ENCODE measurements at places on chromosomes 6 and 20.

DNA sequence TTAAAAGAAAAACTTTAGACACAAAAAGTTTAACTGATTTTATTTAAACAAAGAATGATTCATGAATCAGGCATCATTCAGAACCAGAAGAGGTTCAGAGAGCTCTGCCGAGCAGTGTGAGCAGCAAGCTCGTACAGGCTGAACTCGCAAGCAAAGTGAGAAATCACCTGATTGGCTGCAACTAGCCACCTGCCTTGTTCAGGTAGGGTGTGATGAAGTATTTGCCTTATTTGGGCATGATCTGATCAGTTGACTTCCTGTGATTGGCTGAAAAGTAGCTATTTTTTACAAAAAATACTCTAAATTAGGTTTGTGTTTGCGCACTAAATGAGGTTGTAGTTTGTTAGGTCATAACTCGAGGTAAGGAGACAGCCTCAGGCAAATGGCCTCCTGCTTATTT, 80.7 kb downstream of the HIVEP1 start:
- DNase-seq, result no peak

GRCh38 chr6:152052061-152052460, 244.6 kb downstream of the ESR1 start:
- no peak for DNase-seq

DNA sequence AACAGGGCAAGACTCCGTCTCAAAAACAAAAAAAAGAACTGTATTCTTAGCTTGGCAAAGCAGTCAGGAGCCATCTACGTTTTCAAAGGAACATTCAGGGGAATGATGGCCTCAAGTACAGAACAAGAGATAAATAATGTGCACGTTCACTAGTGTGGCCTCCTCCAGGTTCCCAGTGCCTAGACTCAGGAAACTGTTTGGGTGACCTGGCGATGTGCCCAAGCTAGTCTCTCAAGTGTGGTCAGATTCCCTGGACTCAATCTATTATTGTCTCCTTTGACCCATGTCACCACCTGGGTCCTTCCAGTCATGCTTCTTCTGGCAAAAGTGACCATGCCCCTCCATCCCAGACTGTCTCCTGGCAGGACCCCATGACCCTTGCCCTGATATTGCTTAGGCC, 23.7 kb downstream of the TRAF3IP2 start:
- DNase-seq, result no peak

DNA sequence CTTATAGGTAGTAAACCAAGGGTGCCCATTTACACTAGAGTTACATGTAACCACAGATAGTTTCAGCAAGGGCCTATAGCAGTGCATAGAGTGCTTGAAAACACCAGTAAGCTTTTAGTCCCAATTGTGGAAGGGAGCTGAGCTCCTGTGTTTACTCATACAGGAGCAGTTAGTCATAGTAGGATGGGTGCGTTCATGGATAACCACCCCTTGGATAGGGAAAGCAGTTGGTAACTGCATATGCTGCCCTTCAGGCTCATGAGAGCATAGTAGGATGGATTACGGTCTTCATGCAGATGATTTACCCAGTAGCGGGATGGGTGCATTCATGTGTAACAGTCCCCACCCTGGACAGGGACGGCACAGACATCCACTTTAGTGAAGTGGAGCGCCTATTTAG, 45.1 kb downstream of the OR2B6 start:
- no peak for DNase-seq

GRCh38 chr6:87494761-87495422, 22.1 kb downstream of the SLC35A1 start:
- no peak for DNase-seq

DNA sequence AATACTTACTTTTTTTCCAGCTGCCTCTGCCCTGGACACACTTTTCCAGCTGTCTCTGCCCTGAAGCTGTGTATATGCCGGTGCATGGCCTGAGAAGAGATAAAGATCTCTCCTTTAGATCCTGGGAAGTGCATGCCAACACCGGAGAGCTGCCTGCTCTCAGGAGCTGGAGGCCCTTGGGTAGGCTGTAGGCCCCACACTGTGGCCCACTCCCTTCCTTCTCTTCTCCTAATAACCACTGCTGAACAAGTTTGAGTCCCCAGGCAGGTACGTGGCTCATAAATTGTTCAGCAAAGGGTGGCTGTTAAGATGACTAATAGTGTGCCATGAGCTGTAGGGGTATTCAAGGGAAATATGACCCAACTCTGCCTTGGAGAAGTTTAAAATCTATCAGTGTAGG, 102.5 kb downstream of the CD24 start:
- no peak for DNase-seq
